ENCODE measurements at places on chromosomes 1 and 21. TPM values are rescaled to one million over a fixed set of nuclear protein-coding genes. Genes with fewer than 3 reads are reported as not detected.

GRCh38 chr1:227769936-227770494, 34.8 kb downstream of the SNAP47 start:
- DNase-seq, result no peak
- peaks cover 58% of the 10 kb centered on the region for H3K4me1 ChIP-seq
- H3K27me3 ChIP-seq, result no peaks in the 10 kb centered on the region
- H3K27ac ChIP-seq, result no peak overlapping the region
- H3K36me3 ChIP-seq, result peaks cover 15% of the 10 kb centered on the region
- no peak overlapping the region for H3K4me3 ChIP-seq

DNA sequence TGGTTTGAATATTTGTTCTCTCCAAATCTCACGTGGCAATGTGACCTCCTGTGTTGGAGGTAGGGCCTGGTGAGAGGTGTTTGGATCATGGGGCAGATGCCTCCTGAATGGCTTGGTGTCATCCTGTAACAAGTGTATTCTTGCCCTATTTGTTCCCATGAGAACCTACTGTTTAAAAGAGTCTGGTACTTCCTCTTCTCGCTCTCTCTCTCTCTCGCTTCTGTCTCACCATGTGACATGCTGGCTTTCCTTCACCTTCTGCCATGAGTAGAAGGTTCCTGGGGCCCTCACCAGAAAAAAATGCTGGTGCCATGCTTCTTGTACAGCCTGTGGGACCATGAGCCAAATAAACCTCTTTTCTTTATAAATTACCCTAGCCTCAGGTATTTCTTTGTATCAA, 8.4 kb upstream of the PAXBP1 start:
- H3K4me3 ChIP-seq, result no peak overlapping the region
- H3K27me3 ChIP-seq, result no peaks in the 10 kb centered on the region
- H3K4me1 ChIP-seq, result peaks cover 13% of the 10 kb centered on the region
- no peaks in the 10 kb centered on the region for H3K36me3 ChIP-seq

- H3K27me3 ChIP-seq, result no peaks in the 10 kb centered on the region
- no peak for DNase-seq
- H3K36me3 ChIP-seq, result peaks cover 24% of the 10 kb centered on the region
- peaks cover 30% of the 10 kb centered on the region for H3K4me1 ChIP-seq
Observed at GRCh38 chr1:233277637-233278606, 17.6 kb downstream of the PCNX2 start.

GRCh38 chr1:175220853-175221556, 28.4 kb upstream of the KIAA0040 start:
- no peak overlapping the region for H3K4me3 ChIP-seq
- H3K4me1 ChIP-seq, result peaks cover 4% of the 10 kb centered on the region
- H3K27me3 ChIP-seq, result no peaks in the 10 kb centered on the region

DNA sequence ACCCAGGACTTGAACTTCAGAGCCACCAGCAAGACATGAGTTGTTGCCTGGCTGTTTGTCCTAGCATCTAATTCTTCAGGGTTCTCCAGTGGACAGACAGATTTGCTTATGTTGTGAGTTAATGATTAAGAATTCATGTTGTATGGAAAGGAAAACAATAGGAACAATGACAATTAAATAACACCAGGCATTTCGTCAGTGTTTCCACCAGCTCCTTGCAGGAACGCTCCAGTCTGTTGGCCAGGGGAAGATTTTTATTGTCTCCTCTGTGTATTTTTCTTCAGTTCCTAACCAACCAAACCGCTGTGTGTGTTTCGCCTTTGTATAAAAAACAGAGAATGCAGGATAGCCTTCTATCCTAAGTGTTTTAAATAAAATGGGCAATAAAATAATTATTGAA, 64.4 kb upstream of the PTGFR start:
- no peak overlapping the region for H3K4me3 ChIP-seq
- H3K36me3 ChIP-seq, result no peaks in the 10 kb centered on the region
- H3K27me3 ChIP-seq, result no peaks in the 10 kb centered on the region
- no peak for DNase-seq

- peaks cover 1% of the 10 kb centered on the region for H3K27me3 ChIP-seq
- no peak overlapping the region for H3K27ac ChIP-seq
Observed at GRCh38 chr1:86649618-86650017, 54.8 kb upstream of the SH3GLB1 start.

GRCh38 chr1:55700359-55701130, 485.4 kb upstream of the USP24 start:
- no peak for DNase-seq
- H3K4me1 ChIP-seq, result no peaks in the 10 kb centered on the region
- H3K4me3 ChIP-seq, result no peak overlapping the region
- H3K27ac ChIP-seq, result no peak overlapping the region
- H3K36me3 ChIP-seq, result no peaks in the 10 kb centered on the region
- H3K27me3 ChIP-seq, result peaks cover 6% of the 10 kb centered on the region

DNA sequence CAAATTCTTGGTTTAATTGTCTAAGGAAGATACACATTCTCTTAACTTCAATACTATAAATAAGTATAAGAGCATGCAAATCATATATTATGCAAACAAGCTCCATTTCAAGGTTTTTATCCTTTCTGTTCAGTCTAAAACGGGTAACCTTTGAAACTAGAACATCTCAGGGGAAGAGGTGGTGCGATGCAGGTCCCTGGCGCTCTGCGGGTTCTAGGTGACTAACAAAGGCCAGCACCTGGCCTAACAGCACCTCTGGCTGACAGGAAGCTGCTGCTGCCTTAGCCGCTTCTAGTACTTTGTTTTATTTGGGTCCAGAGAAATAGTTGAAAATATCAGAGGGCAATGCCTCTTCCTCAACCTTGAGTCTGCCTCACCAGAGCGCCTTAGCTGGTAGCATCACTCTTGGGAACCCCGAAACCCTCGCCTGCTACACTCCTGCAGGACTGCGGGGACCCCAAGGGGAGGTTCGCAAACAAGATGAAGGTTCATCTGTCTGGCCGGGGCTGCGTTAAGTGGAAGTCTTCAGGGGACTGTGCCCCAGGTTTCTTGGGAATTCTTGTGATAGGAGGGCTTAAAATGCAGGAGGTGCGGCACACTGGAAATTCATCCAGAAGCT, 45.5 kb downstream of the PRDM15 start:
- H3K36me3 ChIP-seq, result peaks cover 22% of the 10 kb centered on the region
- no peak for DNase-seq
- no peaks in the 10 kb centered on the region for H3K27me3 ChIP-seq
- no peaks in the 10 kb centered on the region for H3K4me1 ChIP-seq
- no peak overlapping the region for H3K27ac ChIP-seq

DNA sequence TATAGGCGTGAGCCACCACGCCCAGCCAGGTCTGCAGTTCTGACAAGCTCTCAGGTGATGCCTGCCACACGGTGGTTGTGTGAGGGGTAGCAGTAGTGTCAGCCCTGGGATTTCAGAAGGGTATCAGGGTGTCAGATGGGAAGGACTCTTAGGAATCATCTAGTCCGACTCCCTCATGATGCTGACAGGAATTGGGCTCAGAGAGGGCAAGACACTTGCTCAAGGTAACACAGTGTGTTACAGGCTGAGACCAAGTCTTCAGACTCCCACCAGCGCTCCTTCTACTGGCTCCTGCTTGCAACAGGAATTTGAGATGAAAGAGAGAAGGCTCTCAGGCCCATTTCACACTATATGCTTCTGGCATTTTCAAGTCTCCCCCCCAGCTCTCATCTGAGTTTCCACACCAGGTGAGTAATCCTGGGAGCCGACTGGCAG, 6.9 kb downstream of the HTR1D start:
- H3K4me3 ChIP-seq, result no peak overlapping the region
- H3K4me1 ChIP-seq, result no peaks in the 10 kb centered on the region
- no peak overlapping the region for H3K27ac ChIP-seq
- H3K27me3 ChIP-seq, result peaks cover 27% of the 10 kb centered on the region
- H3K36me3 ChIP-seq, result no peaks in the 10 kb centered on the region

GRCh38 chr1:208944981-208945451, 638.5 kb upstream of the CAMK1G start:
- H3K27ac ChIP-seq, result no peak overlapping the region
- peaks cover 12% of the 10 kb centered on the region for H3K27me3 ChIP-seq
- no peak for DNase-seq
- H3K36me3 ChIP-seq, result no peaks in the 10 kb centered on the region
- no peak overlapping the region for H3K4me3 ChIP-seq

DNA sequence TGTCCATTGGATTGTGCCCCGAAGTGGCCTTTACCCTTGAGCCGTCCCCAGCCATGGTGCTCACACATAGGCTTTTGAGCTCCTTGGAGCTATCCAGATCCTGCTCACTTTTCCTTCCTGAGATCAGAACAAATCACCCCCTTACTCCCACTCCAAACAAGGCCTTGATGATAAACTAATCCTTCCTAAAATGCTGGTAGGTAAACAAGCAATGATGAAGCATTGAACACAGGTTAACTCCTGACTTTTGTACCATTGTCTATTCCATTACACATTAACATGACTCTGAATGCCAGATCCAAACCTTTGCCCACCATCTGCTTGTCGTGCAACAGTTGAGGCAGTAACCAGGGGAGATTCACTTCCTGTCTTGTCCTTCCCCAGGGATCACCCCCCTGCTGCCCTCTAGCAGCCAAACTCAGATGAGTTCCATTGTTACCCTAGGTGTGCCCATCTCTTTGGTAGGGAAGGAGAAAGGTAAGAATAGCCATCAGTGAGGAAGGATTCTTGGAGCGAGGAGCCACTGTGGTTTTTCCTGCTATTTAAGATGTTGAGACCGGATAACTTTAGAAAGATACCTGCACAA, 79.5 kb upstream of the DNAJC6 start:
- peaks cover 13% of the 10 kb centered on the region for H3K27me3 ChIP-seq
- H3K36me3 ChIP-seq, result peaks cover 17% of the 10 kb centered on the region
- peaks cover 24% of the 10 kb centered on the region for H3K4me1 ChIP-seq
- no peak overlapping the region for H3K4me3 ChIP-seq

The FMN2 gene
- total RNA-seq, result not detected

The DNALI1 gene
- total RNA-seq, result not detected

The XCL2 gene
- total RNA-seq, result 191 TPM

The EPHB2 gene
- total RNA-seq, result not detected

Data from activated CD8-positive, alpha-beta T cell treated with anti-CD3 and anti-CD28 coated beads for 36 hours (primary cell).